Endothelial cell (in vitro differentiated cells): ENCODE measurements at places on chromosomes 2 and 18. TPM values are rescaled to one million over a fixed set of nuclear protein-coding genes. Genes with fewer than 3 reads are reported as not detected.
A peak's percentile ranks its signal among the peaks of the same experiment; 100 is the strongest.

- no peak for DNase-seq
Measured at GRCh38 chr2:14735696-14736095, 103.2 kb downstream of the LRATD1 start.

DNA sequence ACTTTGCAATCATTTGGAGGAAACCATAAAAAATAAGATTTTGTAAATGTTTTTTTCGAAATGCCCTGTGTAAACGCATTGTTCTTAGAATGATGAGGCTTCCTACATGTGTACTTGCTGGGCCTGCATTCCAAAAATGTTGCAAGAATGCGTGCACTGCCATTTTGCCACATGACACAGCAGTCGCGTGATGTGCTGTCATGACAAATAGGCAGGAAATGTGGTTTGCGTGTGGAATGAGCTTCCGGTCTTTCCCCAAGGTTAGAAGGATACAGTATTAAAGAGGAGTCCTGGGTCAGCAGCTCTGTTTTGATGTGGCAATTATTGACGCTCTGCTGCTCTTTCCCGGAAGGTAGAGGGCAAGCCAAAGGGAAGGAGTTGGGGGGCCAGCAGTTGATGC is 18.1 kb upstream of the SERPINB2 start:
- no peak for DNase-seq

DNA sequence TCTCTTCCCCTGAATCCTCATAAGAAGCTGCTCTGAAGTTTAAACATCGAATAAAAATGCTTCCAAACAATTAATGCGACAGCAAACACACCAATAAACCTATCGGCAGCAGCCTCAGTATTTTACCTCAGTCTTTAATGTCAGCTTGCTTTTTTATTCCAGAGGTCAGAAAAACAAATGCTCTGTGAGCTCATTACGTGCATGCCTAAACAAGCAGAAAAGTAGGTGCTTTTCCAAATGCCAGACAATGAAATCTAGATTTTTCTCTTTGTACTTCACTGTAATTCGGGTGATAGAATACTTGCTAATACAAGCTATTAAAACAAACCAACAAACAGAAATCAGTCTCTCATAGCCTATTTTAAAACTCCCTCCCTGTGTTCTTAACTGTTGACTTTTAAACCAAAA is 381.5 kb downstream of the NRXN1 start:
- no peak for DNase-seq

- no peak for DNase-seq
Measured at GRCh38 chr18:25604196-25604893, 252.4 kb upstream of the ZNF521 start.

GRCh38 chr2:205686783-205687640 is 4.7 kb downstream of the NRP2 start:
- peak; percentile 56 for DNase-seq

DNA sequence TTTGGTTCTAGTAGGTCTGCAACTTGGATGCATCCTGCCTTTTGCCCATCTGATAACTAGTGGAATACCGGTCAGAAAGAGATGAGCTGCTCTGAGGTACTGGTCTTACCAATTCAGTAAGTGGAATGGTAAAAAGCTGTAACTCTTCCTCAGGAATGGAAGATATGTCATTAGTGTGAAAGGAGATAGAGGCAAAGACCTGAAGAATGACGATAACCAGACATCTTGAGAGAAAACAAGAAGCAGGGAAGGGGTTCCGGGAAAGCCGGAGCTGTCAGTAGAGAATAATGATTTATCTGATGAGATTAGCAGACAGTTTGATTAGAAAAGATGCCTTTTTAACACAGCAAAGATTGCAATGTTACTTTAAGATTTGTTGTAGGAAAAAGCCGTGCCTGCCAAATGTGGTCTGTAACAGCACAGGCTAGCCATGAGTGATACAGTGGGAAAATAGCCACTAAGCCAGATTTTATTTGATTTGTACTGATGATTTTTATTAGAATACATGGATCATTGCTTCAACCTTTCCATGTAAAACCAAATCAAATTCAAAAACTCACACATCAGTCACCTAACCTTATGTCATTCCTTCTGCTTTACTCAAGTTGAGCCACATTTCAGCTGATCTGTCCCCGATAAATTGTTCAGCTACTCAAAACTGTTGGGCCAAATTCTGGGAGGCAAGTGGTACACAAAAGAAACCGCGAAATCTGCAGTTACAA is 110.0 kb downstream of the TCF4 start:
- DNase-seq, result no peak

DNA sequence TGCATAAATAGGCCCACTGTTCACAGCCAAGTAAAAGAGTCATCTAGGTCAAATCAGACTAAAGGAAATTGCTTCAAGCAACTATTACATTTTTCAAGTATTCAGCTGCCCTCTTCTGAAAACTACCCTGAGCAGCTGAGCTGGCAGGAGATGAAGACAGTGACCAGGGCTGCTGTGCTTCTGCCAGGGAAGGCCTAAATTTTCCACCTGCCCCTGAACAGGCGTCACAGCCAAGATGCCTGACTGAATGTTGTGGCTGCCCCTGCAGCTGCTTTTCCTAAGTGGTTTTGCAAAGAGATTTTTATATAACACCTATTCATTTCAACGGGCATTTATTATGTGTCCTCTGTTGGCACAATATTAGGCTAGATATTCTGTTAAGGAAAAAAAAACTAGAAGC is 96.7 kb upstream of the RPE start:
- no peak for DNase-seq

The LHCGR gene
- not detected for total RNA-seq

DNA sequence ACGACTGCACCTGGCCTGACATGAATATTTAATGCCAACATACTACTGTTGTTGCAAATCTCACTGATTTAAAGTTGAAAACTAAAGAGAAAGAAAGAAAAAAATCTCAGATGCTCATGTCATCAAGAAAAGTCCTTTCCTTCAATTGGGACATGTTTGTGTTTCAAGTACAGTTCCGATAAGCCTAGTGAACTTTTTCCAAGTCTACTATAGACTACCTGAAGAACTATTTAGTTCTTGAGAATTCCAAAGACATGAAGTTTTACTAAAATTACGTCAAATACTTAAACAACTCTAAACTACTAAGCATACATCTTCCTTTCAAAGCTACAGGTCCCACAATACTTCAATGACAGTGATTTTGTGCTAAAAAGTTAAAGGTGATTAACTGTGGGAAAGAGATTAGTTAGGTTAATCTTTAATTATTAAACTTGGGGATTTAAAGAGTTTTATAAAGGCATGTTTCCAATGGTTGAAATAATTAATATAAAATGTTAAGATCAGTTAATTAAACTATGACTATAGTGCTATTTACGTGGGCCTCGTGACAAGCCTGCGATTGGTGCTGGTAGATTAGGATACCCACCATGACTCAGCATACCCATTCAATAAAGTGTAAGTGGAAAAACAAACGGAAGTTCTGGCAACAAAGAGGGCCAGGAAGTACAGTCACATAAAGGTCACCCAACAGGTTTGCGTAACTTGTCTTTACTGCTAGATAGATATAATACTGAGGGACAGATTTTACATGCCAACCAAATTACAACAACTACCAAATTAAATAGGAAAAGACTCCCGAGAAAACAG is 55.5 kb downstream of the SEPTIN10 start:
- no peak for DNase-seq

- peak; percentile 67 for DNase-seq
Measured at GRCh38 chr2:5915881-5916310, 223.7 kb downstream of the SOX11 start.

GRCh38 chr18:48754993-48755473 is 195.7 kb downstream of the SMAD7 start:
- no peak for DNase-seq

- no peak for DNase-seq
Measured at GRCh38 chr2:29239209-29239960, 124.2 kb downstream of the CLIP4 start.

- no peak for DNase-seq
Measured at GRCh38 chr2:108924580-108925251, 64.3 kb downstream of the EDAR start.

DNA sequence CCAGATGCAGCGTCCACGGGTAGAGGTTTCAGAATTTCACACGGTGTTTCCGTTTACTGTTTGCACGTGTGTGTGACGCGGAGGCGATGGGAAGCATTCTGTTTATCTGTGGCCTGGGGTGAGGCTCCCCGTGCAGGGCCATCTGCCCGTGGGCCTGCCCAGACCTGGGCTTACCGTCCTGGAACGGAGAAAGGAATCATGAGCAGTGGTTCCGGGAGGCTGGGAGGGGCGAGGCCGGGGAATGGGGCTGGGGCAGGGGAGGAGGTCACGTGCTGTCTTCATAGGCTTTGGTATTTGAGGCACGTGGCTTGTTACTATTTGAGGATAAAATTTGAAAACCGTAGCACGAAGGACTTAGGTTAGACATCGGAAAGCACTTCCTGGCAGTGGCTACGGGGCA is 77.9 kb downstream of the RTP5 start:
- DNase-seq, result no peak

The WDR43 gene
- 33.5 TPM for total RNA-seq

GRCh38 chr2:199136681-199137080 is 321.1 kb downstream of the SATB2 start:
- DNase-seq, result no peak

GRCh38 chr2:158034198-158034866 is 67.3 kb upstream of the UPP2 start:
- peak; percentile 62 for DNase-seq

DNA sequence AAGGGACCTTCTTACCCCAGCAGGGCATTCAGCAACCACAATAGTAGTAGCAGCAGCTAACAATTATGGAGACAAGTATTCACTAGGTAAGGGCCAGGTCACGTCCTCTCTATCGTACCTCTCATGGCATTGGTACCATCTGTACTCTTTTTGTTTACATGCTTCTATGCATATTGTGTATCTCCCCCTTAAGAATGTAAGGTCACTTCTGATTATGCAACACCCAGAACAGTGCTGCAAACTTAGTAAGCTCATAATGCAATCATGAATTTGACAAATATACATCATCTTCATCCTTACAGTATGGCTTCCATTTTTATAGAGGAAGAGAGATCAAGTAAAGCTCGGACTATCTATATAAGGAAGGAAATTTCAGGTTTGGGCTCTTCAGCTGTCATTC is 46.1 kb downstream of the SPRED2 start:
- no peak for DNase-seq

The GPR75 gene
- total RNA-seq, result 5.1 TPM

GRCh38 chr2:47127862-47128543 is 27.1 kb downstream of the STPG4 start:
- DNase-seq, result no peak

The CAB39 gene
- total RNA-seq, result 48.7 TPM

- no peak for DNase-seq
Measured at GRCh38 chr2:60822987-60823386, 58.4 kb upstream of the REL start.

DNA sequence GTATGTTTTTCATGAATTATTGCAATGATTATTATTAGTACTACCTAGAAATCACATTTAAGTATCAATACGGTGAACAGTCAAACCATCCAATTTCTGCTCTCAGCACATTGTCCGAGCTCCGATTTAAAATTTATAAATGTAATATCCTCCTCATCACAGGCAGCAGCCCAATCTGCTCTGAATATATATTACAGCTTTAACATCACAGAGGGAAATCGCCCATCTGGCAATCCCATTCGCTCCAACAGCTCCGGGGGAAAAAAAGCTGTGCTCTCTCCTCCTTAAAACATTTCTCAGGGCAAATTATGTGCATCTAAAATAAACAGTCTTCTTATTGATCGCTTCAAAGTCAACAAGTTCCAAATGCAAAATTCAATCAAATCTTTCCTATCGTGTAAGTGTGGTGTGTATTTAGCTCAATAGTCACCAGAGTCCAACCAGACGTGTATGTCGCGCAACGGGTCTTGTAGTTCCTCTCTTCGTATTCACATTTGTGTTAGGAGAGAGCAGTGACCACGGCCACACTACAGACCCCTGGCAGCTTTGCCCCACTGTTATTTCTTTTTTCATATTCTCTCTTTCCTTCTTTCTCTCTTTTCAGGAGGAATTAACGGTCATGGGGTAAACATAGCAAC is 2.4 kb downstream of the FIGN start:
- DNase-seq, result no peak

The ARL5A gene
- 42.2 TPM for total RNA-seq

GRCh38 chr2:172976116-172976515 is 99.5 kb upstream of the MAP3K20 start:
- no peak for DNase-seq

The ANKZF1 gene
- 43.8 TPM for total RNA-seq

The C2orf80 gene
- total RNA-seq, result not detected

DNA sequence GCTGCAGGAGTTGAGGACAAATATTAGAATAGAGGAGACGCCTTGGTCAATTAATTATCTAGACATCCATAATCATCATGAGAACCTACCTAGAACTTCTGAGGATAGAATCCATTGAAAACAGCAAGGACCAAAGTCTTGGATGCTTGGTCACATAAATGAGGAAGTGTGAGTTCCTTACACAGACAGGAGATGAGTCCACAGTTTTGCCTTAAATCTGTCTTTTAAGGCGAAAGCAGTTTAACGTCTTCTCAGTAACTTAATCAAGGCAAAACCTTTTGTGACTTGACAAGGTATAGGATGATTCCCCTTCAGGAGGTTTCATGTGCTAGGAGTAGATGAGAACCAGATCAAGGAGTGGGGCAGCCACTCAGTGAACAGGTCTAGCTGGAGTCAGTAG is 1783.2 kb upstream of the CELF4 start:
- DNase-seq, result no peak

The DCDC2C gene
- total RNA-seq, result not detected

GRCh38 chr2:148928395-148928794 is 53.4 kb downstream of the KIF5C start:
- no peak for DNase-seq

DNA sequence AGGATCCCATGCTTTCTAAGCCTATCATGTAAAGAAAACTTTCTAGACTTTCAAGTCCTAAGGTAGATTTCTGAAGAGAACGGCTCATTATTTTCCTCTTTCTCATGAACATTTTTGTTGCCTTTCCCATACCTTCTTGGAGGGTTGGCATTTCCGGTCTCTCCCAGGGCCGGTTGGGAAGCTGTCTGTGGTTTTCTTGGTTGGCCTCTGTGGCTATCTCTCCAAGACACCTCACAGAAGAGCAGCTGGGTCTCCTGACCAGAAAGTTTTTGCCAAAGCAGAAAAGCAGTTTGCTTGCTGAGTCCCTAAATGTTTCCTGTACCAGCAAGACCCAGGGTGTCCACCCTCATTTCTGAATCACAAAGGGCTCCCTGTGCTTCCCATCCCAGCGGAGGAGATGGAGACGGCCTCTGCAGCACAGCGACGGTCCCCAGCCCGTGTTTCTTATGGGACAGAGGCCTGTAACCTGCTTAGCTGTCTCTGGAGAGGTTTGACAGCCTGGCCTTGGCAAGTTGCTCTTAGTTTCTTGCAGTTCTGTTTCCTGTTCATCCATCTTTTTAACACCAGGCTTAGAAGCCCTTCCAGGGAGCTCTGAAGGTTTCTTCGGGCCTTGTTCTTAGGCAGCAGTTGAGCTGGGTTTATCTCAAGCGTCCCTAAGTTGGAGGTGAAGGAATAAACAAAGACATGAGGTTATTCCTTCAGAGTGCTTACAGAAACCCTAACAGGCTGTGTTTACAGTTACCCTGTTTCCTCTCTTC is 39.8 kb downstream of the GREB1 start:
- DNase-seq, result no peak
